ENCODE measurements at places on chromosomes 12 and 14.

- DNase-seq = no peak
These were observed 96.9 kb downstream of the HEATR5A start for GRCh38 chr14:31323419-31323818.

- DNase-seq = no peak
These were observed 15.0 kb downstream of the CCDC85C start for GRCh38 chr14:99589031-99589441.

DNA sequence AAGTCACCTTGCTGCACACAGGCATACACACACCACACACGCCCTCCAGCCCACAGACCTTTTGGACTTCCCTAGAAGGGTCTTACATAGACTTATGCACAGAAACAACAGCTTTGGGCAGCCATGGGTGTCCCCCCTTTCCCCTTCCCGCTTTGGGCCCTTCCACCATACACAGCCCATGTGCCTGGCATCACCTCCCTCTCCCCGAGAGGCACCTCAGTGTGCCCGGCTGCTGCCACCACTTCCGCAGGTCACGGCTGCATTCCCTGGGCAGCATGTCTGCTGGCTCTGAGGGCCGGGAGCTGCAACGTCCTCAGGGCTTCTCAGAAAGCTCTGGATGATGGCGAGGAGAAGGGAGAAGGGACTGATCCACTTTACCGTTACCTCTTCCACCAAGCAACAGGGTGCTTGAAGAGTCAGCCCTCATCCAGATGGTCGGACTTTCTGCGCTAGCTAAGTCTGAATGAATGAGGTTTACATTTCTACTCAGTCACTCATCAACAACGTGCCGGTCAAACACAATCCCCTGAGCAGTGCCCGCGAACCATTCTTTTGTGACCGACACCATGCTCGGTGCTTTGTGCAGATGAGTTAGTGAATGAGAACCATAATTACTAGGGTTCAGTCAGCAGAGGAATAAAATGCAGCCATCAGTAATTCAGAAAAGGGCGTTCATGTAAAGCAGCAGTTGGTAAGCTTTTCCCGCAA, 72.2 kb upstream of the BCL11B start:
- no peak for DNase-seq

- DNase-seq = no peak
These were observed 429.0 kb upstream of the FBXO33 start for GRCh38 chr14:39861229-39861600.

GRCh38 chr12:52836042-52836466, 1.9 kb upstream of the KRT79 start:
- DNase-seq = no peak

GRCh38 chr12:65343801-65344200, 65.3 kb downstream of the MSRB3 start:
- DNase-seq = no peak
